ENCODE measurements at places on chromosomes 2 and 18.

- no peak for DNase-seq
Observed at GRCh38 chr2:223979730-223980396, 22.6 kb downstream of the MRPL44 start.

- no peak for DNase-seq
Observed at GRCh38 chr18:55737266-55737665, 149.3 kb upstream of the TCF4 start.

GRCh38 chr2:108325756-108326155 lies 37.1 kb downstream of the SULT1C2 start:
- no peak for DNase-seq

GRCh38 chr2:40220177-40220925 lies 231.5 kb downstream of the SLC8A1 start:
- no peak for DNase-seq

DNA sequence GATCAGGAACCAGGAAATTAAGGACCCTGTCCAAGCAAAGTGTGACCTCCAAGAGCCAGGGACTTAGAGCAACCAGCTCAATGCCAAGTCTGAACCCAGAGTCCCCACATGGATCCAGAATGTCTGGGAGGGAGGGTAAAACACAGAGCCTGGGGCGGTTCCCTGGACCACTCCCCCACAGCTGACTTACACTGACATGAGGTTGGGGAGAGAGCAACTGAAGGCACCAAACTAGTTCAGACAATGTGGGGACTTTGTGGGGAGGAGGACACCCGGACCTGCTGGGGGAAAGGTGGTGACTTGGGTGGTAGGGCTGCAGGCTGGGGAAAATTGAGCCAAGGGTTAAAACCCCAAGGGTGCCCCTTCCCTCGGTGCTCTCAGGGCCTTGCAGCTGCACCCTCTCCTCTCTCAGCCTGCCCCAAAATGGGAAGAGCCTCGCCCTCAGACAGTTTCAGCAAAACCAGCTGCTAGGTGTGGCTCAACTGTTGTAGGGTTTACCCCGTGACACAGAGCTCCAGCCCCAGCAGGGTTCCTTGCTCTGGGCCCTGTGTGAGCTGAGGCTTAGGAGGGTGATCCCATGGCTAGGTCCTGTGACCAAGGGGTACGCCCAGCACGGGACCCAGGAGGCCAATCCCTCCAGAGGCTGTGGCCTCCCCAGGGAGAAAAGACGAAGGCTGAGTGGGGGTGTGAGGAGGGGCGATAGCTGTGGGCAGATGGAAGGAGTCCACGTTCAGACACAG lies 28.6 kb downstream of the MARCO start:
- no peak for DNase-seq

- DNase-seq: no peak
Observed at GRCh38 chr2:177347570-177347969, 45.0 kb upstream of the AGPS start.

GRCh38 chr18:69626171-69626570 lies 225.5 kb downstream of the DOK6 start:
- DNase-seq: no peak

DNA sequence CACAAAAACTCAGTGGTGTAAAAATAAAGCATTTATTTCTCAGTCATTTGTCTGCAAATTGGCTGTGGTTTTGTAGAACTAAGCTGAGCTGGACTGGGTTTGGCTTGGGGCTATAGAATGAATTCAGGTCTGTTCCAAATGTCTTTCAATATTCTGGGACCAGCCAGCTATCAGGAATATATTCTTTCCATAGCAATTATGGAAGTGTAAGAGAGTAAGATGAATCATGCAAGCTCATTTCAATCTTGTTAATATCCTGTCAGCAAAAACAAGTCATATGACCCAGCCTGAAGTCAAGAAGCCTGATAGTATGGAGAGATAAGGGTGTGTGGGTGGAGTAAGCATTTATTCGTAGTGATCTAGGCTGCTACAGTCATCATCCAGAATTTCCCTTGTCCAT lies 481.0 kb upstream of the CDH2 start:
- no peak for DNase-seq

DNA sequence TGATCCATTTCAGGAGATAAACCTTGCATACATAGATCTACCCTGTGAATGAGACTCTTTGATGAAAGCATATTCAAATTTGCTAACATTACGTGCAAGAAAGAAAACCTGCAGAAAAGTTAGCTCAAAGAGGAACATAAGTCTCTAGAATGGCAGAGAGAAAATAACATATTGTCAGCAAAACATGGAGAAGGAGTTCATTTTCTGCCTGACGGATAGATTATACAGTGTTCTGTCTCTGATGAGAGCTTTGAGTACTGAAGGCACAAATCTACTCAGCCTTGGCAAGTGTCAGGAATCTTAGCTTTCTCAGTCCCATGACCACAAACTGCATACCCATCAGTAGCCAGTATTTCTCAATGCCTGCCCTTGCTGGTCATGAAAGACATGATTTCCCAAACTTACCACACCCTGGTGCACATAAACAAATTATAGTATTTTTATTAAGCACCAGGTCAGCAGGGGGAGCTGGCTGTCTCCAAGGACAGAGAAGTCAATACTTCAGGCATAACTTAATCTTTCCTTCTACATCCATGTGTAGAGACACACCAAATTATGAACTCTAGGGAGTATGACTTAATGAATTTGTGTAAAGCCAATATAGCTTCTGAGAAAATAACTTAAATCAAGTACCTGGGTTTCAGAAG lies 401.2 kb upstream of the SOX11 start:
- no peak for DNase-seq

GRCh38 chr2:152165780-152166179 lies 9.8 kb downstream of the STAM2 start:
- no peak for DNase-seq

GRCh38 chr18:61581578-61582201 lies 248.5 kb downstream of the CDH20 start:
- peak; percentile 89 for DNase-seq

- DNase-seq: no peak
Observed at GRCh38 chr2:106181064-106181463, 13.0 kb downstream of the UXS1 start.

- no peak for DNase-seq
Observed at GRCh38 chr2:144459937-144460336, 60.0 kb downstream of the ZEB2 start.

DNA sequence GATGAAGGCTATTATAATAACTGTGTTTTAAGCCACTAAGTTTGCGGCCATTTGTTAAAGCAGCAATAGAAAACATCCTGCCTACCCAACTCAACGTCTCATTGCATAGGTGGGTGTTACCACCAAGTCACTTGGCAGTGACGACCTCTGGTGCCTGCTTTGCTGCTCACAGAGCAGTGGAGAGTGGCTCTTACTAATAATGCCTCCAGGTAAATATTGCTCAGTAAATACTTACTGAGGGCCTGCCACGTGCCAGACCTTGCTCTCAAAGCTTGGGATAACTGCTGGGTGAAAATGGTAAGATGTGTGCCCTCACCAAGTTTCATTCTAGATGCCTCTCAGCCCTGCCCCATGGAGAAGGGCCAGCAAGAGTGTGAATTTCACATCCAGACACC lies 27.7 kb downstream of the ITGA6 start:
- no peak for DNase-seq
